ENCODE measurements at places on chromosomes 12 and 14.

DNA sequence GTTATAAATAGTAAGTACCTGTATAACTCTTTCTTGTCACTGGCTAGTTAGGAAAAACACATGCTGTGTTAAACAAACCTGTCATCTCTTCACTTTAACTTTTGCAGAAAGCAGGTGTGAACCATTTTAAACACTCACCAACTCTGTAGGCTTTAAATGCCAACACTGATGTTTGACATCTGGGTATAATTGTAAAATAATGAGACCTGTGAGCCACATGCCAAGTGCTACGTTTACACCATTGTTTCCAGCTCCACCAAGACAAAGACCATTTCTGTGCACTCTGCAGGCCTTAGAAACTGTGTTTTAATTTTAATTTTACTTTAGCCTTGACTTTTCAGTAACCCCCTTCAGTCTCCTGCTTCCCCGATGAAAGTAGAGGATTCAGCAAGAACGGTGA lies 11.0 kb downstream of the TPH2 start:
- no peak for DNase-seq

GRCh38 chr14:53093206-53093605 lies 59.9 kb downstream of the DDHD1 start:
- DNase-seq: no peak

GRCh38 chr12:9319044-9319841 lies 111.0 kb upstream of the PZP start:
- DNase-seq: no peak

DNA sequence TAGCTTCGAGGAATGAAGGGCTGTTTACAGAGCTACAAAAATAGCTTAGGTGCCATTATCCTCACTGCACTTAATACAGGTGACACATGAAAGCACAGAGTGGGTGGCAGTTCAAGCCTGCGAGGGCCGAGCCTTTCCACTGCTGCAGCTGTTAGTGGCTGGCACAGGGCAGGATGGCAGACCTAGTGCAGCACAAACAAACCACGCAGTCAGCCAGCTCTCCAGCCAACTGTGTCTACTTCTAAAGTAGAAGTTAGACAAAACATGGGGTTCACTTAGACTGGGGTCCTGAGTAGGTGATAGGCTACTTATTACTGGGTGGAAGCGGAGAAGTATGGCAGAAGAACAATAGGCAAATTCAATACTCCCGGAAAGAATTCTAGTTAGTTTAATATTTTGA lies 95.4 kb downstream of the DUSP16 start:
- DNase-seq: no peak

GRCh38 chr14:59638885-59639284 lies 62.3 kb upstream of the CCDC175 start:
- DNase-seq: no peak

- no peak for DNase-seq
These were observed 21.0 kb upstream of the SLC6A12 start for GRCh38 chr12:234891-235415.

DNA sequence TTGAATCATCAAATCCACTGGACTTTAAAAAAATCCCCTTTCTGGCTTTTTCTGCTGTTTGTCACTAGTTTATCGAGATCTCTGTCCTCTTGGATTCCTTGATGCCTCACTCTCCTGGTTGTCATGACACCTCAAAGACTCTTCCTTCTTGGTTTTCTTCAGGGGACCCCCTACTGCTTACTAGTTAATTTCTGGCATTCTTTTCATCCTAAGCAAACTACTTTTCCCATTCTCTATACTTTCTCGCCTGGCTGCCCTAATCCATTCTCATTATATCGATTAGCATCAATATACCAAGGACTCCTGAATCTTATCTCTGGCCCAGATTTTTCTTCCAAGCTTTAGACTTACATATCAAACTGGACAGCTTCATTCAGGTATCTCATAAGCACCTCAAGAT lies 98.6 kb downstream of the NEDD1 start:
- no peak for DNase-seq

DNA sequence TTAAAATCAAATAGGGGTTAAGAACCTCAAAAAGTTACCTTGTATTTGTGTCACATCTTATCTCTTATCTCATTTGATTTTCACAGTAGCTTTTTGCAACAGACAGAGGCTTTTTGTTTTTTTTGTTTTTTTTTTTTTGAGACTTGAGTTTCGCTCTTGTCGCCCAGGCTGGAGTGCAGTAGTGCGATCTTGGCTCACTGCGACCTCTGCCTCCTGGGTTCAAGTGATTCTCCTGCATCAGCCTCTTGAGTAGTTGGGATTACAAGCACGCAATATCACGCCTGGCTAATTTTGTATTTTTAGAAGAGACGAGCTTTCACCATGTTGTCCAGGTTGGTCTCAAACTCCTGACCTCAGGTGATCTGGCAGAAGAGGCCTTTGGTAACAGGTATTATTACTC lies 25.7 kb downstream of the RDH12 start:
- no peak for DNase-seq

DNA sequence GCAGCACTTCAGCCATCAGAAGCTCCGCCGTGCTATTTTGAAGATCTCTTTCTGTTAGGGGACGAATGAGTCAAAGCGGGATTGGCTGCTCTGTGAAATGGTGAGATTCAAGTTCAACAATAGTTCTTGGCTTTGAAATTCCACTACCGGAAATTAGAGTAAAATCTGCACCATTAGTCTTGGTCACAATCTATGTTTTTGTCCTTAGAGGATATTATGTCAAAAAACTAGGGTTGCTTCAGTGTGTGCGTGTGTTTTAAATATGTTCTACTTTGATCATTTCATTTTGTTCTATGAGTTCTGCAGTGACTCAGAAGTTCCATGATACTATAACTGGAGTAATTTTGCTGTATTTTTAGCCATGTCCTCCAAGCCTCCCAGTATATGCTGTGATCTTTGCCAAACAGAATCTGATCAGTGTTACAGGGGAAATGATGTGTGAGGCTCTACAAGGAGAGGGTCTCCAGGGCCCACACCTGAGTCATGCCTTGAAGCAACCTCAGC lies 22.6 kb downstream of the GPHB5 start:
- DNase-seq: no peak

DNA sequence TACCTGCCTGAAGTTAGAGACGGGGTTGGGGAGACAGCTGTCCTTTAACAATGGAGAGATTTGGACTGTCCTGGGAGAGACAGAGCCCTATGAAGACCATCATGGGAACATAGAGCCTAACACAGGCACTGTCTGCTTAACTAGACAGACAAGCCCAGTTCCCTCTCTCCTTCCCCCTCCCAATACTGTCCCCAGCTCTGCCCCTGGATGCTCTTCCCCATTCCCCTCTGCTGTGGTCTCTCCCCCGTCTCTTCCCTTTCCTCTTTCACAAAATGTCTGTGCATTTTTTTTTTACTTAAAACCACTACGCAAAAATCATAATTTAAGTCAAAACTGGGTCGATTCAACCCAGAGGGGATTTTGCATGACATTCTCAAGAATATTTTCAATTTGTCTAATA lies 232.9 kb downstream of the CHST11 start:
- DNase-seq: no peak

DNA sequence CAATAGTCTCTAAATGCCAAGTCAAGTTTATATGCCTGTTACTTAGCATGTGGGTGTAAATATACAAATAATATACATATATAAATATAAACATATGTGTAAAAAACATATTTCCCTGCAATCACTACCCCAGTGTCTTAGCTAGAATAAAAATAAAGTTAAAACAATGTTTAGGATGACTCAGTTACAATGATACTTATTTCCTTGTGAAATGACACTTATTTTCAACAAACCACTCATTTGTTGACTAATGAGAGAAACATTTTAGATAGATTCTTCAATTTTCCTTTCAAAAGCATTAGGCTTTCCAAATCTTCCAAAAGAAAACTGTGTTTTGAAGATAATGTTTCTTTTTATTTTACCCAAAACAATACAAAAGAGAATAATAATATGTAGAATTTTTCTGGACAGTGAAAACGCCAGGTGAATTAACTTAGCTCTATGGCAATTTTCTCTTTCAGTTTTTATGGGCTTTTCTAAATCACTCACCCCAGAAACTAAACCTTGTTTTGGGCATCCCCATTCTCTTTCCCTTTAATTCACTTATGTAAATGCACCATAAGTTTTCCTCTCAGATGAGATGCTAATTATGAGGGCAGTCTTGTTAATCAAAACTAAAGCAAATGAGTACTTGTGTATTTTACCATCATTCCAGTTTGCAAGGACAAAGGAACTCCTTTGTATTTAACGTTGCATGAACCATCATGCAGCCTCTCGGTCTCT lies 465.9 kb downstream of the BCAT1 start:
- DNase-seq: no peak

DNA sequence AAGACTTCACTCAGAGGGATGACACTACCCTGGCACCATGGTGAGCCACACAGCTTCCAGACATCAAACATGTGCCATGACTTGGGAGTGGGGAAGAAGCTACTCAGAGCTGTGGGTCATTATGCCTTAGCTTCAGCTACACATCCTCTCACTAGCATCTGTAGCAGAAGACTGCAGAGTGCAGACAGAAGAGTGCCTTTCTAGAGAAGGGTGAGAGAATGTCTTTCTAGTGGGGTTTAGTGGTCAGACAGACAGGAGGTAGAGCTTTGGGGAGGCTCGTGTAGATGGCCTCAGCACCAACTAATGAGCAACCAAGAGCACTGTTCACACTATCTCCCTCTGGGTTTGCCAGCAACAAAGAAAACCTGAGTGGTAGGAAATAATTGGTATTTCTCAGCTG lies 4.9 kb upstream of the B4GALNT3 start:
- no peak for DNase-seq

GRCh38 chr12:76588881-76589565 lies 29.5 kb upstream of the OSBPL8 start:
- no peak for DNase-seq

DNA sequence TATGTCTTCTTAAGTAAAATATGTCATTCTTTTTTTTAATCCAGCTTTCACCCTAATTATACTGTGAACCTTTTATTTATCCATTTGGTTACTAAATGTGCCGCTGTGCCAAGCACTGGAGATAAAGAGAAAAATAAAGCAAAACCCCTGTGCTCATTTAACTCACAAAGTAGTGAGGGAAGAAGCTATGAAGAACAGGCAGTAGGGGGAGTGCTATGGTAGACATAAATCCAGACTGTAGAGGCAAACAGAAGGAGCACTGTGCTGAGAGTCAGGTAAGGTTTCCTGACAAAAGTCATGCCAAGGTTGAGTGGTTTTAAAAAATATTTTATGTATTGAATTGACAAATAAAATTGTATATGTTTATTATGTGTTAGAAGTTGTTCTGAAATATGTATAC lies 188.5 kb upstream of the SYT10 start:
- DNase-seq: no peak

GRCh38 chr12:101935890-101936746 lies 58.7 kb downstream of the DRAM1 start:
- no peak for DNase-seq

GRCh38 chr12:62601765-62602164 lies 135.1 kb downstream of the MON2 start:
- no peak for DNase-seq

- DNase-seq: no peak
These were observed 505 bp upstream of the DENND5B start for GRCh38 chr12:31591380-31591901.

DNA sequence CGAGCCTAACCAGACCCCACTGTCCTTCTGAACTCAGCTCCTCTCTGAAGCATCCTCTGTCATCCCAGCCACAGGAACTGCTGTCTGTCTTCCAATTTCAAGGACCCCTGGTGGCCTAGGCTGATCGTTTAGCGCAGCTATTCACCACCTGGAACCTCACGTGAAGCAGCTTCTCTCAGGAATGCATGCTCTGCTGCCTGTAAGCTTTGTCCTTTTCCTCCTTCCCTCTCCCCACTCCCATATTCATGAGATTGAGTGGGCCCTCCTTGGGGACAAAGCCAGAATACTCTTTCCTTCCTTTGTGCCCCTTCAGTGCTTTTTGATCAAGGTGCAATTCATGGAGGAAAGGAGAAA lies 17.2 kb downstream of the DPF3 start:
- DNase-seq: no peak

DNA sequence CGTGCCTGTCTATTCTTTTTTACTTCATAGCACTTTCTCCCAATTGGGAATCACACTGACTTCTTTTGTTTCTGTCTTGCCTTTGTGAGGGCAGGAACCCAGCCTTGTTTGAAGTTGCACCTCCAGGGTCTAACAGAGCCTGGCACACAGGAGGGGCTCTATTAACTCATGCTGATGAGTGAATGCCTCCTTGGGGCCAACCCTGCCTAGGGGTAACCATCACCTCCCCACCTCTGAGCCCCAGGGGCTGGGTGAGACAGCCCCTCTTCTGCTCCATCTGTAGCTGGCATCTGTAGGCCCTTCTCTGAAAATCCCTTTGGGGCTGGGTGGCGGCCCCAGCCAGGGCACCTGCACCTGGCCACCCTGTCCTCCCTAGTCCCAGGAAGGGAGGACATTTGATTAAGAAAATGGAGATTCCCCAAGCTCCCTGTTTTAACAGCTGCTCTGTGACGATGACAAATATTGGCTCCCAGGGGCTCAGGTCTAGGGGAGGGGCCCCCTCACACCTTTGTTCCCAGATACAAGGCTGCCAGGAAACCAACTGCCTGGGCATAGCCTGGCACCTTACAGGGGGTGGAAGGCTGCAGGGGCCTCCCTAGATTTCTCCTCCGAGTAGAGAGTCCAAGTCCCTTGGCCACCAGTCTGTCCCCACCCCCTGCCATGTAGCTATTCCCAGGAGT lies 11.8 kb downstream of the TAMALIN start:
- no peak for DNase-seq

- no peak for DNase-seq
These were observed 17.5 kb downstream of the MAX start for GRCh38 chr14:65084554-65085505.

GRCh38 chr12:123398177-123398549 lies 14.2 kb downstream of the KMT5A start:
- no peak for DNase-seq

GRCh38 chr12:52389313-52390207 lies 4.1 kb upstream of the KRT84 start:
- DNase-seq: no peak

GRCh38 chr12:109448272-109448671 lies 28.8 kb downstream of the KCTD10 start:
- no peak for DNase-seq

DNA sequence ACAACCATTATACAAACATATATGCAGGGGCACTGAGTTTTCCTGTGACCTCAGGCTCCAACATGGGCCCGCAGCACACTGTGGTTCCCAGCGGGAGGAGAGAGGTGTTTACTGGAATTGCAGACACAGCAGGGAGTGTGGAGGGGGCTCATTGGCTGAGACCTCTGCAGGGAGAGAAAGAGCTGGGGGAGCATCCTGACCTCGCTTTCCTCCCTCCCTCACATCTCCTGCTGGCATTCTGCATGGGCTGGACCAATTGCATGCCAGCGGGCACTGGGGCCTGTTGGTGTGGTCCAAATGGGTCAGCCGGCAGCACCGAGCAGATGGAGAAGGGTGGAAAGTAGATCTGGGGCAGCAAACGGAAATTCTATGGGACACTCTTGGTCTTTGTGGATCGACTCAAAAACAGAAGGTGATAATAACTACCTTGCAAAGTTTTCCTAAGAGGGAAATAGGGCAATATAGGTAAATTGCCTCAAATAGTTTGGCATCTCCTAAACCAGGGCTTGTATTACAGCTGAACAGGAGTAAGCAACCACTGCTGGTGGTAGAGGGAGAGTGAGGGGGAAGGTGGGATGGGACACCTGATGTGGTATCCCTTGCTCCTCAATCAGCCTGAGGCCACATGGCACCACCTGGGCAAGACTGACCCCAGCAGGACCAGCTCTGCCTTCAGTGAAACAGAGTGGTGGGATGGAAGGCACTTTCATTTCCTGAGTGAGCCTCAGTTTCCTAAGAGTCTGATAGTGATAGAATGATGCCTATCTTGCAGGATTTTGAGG lies 86.9 kb downstream of the NTF3 start:
- DNase-seq: no peak

Data from D721Med (cell line).